Immature natural killer cell (primary cell): ENCODE measurements at places on chromosomes 6 and 20.

GRCh38 chr6:2204272-2204671, 41.1 kb downstream of the GMDS start:
- DNase-seq, result no peak

- DNase-seq, result no peak
Observed at GRCh38 chr20:53622247-53623133, 28.9 kb upstream of the ZNF217 start.

- DNase-seq, result no peak
Observed at GRCh38 chr6:109612268-109612667, 78.7 kb downstream of the AK9 start.

DNA sequence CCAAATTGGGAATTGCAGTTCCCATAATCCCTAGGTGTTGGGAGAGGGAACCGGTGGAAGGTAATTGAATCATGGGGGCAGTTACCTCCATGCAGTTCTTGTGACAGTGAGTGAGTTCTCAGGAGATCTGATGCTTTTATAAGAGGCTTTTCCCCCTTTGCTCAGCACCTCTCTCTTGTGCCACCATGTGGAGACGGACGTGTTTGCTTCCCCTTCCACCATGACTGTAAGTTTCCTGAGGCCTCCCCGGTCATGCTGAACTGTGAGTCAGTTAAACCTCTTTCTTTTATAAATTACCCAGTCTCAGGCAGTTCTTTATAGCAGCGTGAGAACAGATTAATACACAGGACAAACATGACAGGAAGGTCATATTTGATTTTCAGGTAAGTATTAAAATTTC, 25.3 kb upstream of the HECA start:
- DNase-seq, result no peak

- no peak for DNase-seq
Observed at GRCh38 chr20:37154684-37155298, 24.3 kb upstream of the RPN2 start.

- DNase-seq, result no peak
Observed at GRCh38 chr6:109515781-109516409, 32.9 kb upstream of the ZBTB24 start.

GRCh38 chr20:59221049-59221706, 57.6 kb downstream of the ZNF831 start:
- no peak for DNase-seq

GRCh38 chr6:91081452-91082067, 494.7 kb upstream of the MAP3K7 start:
- no peak for DNase-seq

DNA sequence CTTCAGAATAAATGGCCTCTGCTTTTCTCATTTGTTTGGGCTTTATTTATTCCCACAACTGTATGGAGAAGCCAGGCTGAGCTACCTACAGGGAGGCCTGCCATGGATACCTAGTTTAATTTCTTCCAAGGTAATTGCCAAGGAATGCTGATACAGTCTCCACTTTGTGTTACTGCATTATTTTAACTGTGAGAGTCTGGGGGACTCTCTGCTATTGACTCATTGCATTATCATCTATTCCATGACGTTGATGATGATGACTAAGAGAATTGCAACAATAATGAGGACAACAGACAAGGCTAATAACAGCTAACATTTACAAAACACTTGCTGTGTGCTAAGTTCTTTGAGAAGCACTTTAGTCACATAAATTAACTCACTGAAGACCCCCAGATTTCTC, 88.3 kb upstream of the COL21A1 start:
- DNase-seq, result no peak

DNA sequence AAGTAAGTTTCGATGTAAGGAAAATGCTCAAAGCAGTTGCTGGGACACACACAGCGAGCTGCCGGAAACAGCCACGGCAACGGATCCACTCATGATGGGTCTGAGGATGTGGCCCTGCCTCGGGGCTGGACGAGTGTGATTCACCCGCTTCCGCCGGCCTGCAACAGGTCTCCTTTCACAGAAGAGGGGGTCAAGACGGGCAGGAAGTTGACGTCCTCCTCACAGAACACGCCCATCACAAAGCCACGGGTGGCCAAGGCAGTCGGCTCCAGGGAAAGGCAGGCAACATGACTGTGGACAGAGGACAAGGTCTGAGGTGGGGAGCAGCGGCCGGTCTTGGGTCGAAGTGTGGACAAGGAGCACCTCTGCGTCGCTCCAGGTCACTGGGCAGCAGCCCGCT, 29.9 kb upstream of the SMOC2 start:
- DNase-seq, result no peak

GRCh38 chr20:18443886-18444285, 22.9 kb downstream of the DZANK1 start:
- DNase-seq, result no peak

DNA sequence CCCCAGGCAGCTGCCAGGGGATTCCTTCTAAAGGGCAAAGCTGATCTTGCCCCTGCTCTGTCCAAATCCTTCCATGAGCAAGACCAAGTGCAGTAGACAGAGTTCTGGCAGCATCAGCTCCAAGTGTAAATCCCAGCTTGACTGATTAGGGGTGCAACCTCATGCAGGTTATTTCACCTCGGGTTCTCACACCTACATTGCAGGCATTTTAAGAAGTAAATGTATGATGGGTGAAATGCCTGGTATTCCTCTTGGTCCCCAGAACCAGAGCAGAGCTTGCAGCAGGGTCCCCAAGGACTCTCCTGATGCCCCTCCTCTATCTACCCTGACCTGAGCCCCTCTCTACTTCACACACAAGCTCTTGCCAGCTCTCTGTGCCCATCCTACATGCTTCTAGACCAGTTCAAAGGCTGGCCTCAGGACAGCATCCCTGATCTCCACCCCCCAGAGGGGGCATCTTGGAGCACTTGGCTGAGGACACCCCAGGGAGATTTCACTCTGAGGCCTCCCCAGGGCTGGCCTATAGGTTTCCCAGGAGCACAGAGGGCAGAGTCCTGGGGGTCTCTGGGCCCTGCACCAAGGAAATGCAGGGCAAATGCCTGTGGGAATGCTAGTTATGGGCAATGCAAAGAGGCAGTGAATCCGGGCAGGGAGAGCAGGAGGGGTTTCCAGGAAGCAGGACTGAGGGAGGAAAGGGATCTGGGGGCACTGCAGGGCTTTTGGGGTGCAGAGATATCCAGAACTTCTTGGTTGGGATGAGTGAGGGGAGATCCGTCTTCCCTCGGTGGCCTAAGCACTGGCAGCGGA, 1.0 kb downstream of the LZTS3 start:
- DNase-seq, result no peak

GRCh38 chr6:111230351-111231089, 143.2 kb downstream of the SLC16A10 start:
- no peak for DNase-seq

DNA sequence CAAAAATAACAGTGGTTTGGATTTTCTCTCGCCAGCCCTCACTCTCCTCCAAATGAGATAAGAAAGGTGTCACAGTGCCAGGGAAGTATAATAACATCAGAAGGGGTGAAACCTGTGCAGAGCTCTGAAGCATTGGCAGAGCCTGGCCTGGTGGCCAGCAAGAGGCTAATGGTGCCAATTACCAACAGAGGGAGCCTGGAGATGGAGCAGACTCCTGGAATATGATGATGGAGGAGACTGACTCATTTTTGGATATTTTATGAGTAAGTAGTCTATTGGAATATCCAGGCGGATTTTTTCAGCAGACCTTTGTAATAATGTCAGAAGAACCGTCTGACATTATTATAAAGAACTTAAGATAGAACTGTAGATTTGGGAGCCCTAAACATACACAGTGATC, 442.6 kb upstream of the MARCKS start:
- DNase-seq, result no peak

DNA sequence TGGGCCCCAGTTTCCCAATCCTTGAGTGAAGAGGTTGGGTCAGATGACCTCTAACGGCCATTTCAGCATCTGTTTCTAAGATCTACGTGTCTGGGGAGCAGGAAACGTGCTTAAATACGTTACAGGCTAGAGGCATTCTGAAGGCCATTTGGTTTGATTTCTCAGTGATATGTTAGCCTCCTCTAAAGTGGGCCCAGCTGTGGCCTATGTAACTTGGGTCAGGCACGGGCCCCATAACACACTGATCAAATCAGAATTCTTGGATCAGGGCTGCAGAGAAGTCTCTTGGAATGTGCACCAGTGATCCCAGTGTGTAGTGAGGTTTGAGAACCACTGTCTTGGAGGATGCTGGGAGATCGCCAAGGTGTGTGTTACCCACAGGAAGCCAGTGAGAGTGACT, 36.1 kb upstream of the TGM3 start:
- DNase-seq, result no peak

DNA sequence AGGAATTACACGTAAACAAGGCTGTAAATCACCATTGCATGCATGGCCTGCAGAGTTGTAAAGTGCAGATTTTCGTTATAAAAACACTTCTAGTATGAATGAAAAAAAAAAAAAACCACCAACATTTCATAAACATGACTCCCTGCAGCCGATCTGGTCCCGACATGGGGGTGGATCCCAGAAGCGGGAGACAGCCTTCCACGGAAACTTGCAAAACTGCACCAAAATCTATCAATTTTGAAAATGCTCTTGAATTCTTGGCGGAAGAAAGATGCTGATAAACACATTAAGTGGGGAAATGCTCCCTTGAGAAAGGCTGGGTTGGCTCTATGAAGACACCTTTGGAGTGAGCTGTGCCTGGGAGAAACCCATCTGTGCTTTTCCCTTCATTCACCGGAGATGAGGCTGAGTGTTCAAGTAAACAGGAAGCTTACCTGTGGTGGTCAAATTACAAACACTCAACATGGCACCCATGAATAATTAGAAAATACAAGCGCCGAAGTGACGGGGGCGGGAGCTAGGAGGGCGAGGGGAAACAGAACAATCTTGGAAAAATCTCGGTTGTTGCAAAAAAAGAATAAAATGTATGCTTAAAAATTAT, 845 bp upstream of the ANKRD60 start:
- no peak for DNase-seq
